Kasumi-1 (cell line): ENCODE measurements at places on chromosomes 1 and 21.

- DNase-seq = no peak
These were observed 121.5 kb upstream of the KRTAP19-8 start for GRCh38 chr21:31159808-31160207.

DNA sequence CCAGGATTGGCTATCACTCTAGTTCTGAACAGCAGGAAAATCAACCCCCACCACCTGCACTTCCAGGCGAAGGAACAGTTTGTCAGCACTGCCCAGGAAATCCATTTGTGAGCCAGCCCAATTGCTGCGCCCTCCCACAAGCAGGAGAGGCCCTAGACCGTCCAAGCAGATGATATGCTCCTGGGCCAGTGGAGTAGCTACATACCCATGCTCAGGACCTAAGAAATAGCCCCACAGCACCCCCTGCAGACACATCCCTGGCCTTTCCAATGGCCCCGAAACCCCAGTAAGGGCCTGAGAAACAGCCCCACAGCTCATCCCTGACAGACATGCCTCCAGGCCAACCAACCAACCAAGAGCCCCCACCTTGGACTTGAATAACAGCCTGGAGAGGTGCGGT lies 111.5 kb upstream of the ZC3H11B start:
- DNase-seq = no peak

DNA sequence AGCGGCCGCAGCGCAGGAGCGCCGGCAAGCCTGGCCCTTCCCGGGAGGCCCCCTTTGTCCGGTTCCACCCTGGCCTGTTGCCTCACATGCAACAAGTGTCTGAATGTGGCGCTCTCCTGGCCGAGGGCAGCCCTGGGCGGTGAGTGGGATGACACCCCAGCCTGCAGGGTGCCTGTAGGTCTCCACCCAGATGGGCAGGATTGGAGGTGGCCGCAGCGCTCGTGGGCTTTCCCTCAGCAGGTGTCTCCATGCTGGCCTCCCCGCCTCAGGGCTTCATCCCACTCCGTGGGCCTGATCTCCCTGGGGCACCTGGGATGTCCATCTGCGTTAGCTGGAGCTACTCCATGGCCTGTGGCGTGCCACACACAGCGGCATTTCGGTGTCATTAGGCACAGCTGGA lies 1.5 kb downstream of the MIB2 start:
- no peak for DNase-seq

- no peak for DNase-seq
These were observed 37.1 kb downstream of the PRRX1 start for GRCh38 chr1:170700842-170701615.

- no peak for DNase-seq
These were observed 12.7 kb downstream of the DRAXIN start for GRCh38 chr1:11704194-11704529.

GRCh38 chr1:185759061-185759460 lies 24.9 kb downstream of the HMCN1 start:
- no peak for DNase-seq

- no peak for DNase-seq
These were observed 98.3 kb downstream of the FAF1 start for GRCh38 chr1:50861772-50862171.

DNA sequence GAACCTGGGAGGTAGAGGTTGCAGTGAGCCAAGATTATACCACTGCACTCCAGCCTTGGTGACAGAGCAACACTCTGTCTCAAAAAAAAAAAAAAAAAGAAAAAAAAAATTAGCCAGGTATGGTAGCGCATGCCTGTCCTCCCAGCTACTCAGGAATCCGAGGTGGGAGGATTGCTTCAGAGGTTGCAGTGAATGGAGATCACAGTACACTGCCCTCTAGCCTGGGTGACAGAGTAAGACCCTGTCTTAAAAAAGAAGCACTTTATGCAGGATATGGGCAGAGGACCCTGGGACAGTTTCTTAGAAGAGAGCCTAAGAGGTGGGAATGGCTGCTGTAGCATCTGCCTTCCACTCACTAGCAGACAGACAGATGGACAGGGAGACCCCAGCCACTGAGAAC lies 23.0 kb downstream of the IQGAP3 start:
- DNase-seq = no peak

DNA sequence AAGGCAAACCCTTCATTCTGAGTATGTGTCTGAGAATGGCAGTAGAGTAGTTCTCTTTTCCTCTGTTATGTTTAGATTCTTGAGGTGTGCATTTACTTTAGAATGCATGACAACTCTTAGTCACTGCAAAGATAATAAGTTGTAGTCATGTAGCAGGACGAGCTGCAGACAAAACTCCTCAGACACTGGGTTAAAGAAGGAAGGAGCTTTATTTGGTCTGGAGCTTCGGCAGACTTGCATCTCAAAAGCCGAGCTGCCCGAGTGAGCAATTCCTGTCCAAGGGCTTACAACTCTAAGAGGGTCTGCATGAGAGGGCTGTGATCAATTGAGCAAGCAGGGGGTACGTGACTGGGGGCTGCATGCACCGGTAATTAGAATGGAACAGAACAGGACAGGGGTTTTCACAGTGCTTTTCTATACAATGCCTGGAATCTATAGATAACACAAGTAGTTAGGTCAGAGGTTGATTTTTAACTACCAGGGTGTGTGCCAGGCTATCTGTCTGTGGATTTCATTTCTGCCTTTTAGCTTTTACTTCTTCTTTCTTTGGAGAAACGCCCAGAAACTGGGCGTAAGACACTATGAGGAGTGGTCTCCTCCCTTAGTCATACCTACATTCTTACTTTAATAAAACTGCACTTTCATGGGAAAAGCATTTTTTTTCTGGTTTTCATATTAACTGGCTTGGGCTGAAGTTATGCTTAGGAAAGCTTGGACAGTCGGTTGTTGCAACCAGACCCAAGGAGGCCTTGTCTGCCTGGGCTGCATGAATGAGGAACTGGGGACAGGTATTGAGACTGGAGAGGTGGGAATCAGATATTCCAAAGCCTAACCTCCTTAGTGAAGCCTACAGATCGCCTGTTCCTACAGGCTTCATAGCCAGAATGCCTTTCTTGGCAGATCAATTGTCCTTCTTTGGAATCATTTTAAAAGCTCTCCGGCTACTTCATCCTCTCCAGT lies 115.1 kb downstream of the RHOU start:
- no peak for DNase-seq

- no peak for DNase-seq
These were observed 122.7 kb downstream of the RYR2 start for GRCh38 chr1:237164406-237165352.

- DNase-seq = peak; percentile 1
These were observed 479.8 kb upstream of the VAMP3 start for GRCh38 chr1:7290971-7291970.

- no peak for DNase-seq
These were observed 43.6 kb upstream of the A3GALT2 start for GRCh38 chr1:33364565-33364918.

GRCh38 chr1:115183158-115183557 lies 93.9 kb upstream of the TSPAN2 start:
- no peak for DNase-seq

DNA sequence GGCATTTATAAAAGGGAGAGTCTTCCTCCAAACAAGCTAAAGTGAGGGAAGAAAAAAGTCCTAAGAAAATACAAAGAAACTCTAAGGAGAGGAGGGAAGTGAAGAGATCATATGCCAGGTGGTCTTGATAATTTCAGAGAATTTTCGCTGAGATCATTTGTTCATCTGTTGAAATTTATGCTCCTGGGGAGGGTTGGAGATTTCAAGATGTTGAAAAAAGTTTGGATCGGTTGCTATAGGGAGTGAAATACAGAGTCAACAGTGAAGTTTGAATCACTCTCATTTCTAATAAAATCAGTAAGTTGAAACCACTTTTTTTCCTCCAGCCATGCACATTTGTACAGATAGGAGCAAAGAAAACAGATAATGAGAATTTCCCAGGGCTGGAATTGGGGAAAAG lies 299.1 kb upstream of the ADAMTS5 start:
- no peak for DNase-seq

DNA sequence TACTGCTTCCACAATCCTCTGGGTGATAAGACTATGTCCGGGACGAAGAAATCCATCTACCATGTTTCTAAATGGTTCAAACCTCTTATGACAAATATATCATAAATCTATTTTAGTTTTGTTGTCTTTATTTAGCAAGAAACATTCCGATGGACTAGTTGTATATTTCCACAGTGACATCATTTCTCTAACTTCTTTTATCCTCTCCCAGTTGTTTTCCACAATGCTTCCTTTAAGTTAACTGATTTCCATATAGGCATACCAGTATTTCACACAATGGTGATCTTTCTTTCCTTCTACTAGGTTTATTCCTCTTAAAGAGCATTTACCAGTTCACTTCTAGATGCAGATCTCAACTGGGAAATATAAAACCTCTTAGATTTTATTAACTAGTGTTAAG lies 44.8 kb downstream of the USP1 start:
- no peak for DNase-seq

DNA sequence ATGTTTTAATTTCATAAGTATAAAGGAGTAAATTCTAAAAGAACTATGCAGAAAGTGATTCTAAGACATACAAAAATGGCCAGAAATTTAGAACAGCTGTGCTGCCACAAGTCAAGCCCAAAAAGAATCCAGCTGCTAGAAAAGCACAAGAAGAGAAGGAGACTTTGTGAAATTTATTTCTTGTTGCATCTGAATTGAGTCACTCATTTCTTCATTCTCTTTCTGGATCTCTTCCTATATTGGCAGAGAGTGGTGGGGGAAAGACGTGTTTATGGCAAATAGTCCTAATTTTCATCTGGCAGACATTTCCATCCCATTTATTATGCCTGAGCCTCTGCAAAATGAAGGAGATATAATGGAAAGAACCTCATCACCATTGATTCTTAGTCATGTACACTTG lies 139.6 kb upstream of the CTTNBP2NL start:
- no peak for DNase-seq

- no peak for DNase-seq
These were observed 123.7 kb downstream of the SMYD2 start for GRCh38 chr1:214404571-214405213.

GRCh38 chr1:81554108-81554507 lies 246.6 kb upstream of the ADGRL2 start:
- DNase-seq = no peak

GRCh38 chr1:34710812-34711211 lies 44.0 kb upstream of the GJB5 start:
- no peak for DNase-seq

DNA sequence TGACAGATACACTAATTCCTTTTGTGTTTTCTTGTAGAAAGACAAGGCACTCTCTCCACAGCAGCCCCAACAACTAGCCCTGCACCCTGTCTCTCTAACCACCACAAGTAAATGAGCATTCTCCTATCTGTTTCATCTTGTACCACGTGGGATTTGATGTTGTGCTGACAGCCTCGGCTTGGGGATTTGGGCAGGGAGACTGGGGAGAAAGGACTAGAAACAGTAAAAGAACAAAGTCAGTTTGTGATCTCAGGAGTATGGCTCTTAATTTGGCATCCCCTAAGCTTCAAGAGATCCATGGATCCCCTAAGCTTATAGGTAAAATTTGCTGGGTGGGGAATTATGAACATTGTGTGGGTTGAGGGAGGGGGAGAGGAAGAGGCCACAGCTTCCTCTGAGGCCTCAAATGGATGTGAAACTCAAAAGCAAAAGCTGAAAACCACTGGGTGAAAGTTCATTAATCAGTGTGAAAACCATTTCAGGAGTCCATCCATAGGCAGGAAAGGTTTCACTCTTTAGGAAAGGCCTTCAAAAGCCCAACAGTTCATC lies 3.1 kb downstream of the C1orf162 start:
- peak; percentile 21 for DNase-seq

- no peak for DNase-seq
These were observed 18.4 kb downstream of the YIPF1 start for GRCh38 chr1:53871221-53871620.

GRCh38 chr1:181712711-181713110 lies 229.4 kb downstream of the CACNA1E start:
- no peak for DNase-seq

DNA sequence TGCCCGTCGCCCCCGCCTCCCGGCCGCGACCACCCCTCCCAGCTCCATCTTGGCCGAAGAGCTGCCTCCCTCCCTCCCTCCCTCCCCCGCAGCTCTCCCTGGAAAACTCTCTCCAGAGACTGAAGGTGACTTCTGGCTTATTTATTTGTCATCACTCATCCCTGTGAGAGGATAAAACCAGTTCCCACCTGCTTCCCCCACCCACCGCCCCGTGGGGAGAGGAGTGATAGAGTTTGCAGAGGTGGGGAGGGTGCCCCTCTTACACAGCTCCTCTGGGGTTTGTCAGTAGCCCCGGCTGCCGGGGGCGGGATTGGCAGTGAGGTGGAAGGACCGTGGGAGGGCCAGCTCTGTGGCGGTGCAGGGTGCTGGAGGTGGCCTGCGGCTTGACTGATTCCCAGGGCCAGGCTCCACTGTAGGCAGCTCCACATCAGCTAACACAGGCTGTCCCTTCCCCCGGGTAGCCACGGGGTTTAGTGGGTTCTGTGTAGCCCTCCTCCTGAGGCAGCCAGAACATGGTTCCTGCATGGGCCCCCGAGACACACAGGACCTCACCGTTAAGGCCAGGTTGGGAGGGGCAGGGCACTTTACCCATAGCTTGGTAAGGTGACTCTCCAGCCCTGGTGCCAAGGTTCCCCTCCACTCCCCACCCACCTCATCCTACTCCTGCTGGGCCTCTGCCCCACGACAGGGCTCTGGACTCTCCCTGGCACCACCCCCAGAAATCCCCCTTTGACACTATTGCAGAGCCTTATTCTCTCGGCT lies 62.2 kb downstream of the ELK4 start:
- no peak for DNase-seq

- no peak for DNase-seq
These were observed 18.8 kb upstream of the HAX1 start for GRCh38 chr1:154253671-154254070.

DNA sequence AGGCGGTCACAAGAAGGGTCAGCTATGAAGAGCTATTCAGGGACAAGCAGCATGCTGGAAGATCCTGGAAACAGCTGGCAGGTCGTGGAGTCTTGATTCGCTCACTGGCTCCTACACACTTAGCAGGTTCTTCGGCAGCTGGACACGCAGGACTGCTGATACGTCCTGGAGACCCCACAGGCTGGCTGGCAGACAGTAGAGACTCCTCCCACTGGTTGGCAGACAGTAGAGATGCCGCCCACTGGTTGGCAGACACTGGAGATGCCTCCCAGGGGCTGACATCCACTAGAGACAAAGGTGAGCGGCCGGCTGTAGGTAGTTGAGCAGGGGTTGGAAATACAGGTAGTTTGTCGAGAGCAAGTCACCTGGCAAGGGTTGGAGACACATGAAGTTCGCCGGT lies 466 bp downstream of the KRTAP11-1 start:
- DNase-seq = no peak

GRCh38 chr1:192831706-192832355 lies 23.0 kb downstream of the RGS2 start:
- DNase-seq = no peak

GRCh38 chr21:25115021-25115420 lies 492.3 kb downstream of the MRPL39 start:
- DNase-seq = no peak
